Stimulated activated CD4-positive, alpha-beta T cell treated with anti-CD3 and anti-CD28 coated beads, Interleukin-4, amount 100 ng/mL, for 4 hours (primary cell): ENCODE measurements at places on chromosomes 5 and 9.

GRCh38 chr5:143404416-143405062 is 1.1 kb upstream of the NR3C1 start:
- DNase-seq = peak; percentile 70

DNA sequence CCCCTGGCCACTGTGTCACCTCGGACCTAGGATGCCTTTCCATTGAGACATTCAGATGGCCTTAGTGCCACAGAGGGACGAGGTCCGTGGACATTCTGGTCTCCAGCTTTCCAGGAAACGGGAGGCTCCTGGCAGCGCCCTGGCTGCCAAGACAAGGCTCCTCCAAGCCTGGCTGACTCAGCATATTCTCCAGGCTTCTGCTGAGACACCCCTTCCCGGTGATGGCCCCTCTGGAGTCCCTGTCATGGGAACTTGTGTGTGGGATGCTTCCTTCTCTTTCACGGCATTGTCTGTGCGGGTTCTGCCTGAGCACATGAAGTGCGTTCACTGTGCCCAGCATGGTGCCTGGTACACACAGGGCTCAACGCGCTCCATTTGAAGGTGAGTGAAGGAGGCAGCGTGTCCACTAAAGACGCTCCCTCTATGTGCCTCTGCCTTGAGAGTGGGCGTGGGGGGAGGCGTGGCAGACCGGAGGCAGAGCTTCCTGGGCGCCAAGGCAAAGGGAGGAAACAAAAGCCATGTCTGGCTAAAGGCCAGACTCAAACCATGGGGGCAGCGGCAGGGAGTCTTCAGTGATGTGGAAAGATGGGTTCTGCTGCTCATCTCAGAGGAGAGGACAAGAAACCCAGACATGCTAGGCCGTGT is 46.4 kb upstream of the PRRC2B start:
- no peak for DNase-seq

GRCh38 chr9:113511856-113512761 is 48.6 kb downstream of the RGS3 start:
- DNase-seq = peak; percentile 60

DNA sequence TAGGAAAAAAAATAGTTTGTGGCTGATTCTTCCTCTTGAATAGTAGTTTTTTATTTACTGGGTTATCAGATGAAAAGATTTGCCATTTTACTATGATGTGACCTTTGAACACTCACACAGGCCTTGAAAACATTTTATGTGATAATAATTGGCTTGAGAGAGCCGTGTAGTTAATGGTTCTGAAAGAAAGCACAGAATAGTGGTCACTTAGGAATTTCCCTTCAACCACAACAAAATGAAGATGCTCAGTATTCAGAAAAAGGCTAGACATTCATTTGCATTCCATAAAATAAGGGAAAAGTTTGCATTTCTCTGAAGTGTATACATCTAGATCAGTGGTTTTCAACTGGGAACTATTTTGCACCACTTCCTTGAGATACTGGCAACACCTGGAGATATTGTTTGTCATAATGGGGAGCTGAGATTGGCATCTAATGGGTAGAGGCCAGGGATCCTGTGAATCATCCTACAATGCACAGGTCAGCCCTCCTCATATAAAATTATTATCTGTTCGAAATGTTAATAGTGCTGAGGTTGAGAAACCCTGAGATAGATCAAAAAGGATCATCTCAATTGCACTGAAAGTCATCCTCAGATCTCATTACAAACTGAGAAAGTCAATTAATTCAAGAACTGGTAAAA is 446.4 kb upstream of the CCNG1 start:
- DNase-seq = no peak

DNA sequence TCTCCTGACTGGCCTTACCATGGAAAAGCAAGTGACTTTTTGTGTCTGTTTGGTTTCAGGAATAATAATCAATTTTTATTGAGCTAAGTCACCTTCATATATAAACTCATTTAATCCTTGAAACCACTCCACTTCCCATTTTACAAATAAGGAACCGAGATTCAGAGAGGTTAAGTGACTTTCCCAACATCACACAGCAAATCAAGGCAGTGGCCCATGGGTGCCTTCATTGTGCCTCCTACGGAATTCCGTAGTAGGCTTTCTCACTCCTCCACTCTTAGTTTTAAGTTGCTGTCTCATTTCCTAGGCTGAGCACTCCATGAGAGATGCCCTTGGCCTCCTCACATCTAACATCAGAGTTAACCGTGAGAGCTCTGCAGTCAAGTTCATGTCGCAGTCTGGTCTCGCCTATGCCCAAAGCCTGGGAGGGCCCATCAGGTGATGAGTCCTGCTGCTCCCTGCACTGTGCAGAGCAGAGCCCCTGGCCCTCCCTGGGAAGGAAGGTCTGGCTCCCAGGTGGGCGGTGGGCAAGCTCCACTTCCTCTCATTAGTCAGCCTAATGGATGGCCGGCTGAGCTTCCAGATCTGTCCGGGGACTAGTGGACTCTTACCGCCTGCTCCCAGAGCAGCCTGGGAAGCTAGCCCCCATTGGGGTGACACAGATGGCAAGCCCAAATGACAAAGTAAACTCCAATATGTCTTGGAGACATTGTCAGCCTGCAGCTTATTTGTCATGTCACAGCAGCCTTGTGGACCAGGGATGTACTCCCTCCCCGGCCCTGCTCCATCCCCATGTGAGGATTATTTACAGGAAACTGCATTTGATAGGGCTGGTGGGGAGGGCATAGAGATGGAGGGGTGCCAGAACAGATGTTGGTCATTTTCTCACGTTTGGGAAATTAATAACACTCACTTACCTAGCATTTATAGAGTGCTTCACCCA is 123.4 kb downstream of the MVB12B start:
- no peak for DNase-seq

DNA sequence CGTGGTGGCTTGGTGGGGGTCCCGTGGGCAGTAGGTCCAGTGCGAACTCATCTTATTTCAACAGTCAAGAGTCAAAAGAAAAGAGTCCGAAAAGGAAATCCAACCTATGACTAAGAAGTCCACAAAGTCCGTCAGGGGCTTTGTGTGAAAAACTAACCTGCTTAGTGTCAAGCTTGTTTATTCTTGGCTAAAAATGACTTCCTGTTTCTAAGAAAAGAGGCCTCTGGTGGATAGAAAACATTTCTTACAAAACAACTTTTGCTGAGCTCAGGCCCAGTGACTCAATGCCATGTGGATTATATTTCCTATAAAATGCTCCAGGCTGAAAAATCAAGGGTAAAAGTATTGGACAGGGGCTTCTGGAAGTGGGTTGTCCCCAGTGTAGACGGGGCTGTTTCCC is 105.9 kb downstream of the GADD45G start:
- DNase-seq = no peak

DNA sequence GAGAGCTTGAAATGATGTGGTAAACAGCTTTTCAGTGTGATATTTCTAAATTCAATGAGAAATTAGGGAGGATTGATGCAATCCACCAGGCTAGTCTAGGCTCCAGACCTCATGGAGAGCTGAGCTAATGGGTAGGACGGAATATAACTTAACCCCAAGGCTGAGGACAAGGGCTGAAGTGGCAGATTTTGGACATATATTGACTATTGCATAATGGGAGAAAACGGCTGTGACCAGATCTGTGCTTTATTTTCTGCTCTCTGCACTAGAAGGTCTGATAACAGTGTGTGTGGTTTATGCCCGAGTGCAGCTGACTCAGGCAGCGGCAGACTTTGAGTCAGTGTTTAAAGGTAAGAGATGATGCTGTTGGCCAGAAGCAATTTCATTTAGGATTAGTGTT is 70.6 kb downstream of the ACTBL2 start:
- DNase-seq = no peak

- DNase-seq = peak; percentile 3
Observed at GRCh38 chr9:124551472-124552272, 44.5 kb upstream of the NR5A1 start.

GRCh38 chr5:170885809-170886208 is 24.0 kb downstream of the RANBP17 start:
- no peak for DNase-seq

DNA sequence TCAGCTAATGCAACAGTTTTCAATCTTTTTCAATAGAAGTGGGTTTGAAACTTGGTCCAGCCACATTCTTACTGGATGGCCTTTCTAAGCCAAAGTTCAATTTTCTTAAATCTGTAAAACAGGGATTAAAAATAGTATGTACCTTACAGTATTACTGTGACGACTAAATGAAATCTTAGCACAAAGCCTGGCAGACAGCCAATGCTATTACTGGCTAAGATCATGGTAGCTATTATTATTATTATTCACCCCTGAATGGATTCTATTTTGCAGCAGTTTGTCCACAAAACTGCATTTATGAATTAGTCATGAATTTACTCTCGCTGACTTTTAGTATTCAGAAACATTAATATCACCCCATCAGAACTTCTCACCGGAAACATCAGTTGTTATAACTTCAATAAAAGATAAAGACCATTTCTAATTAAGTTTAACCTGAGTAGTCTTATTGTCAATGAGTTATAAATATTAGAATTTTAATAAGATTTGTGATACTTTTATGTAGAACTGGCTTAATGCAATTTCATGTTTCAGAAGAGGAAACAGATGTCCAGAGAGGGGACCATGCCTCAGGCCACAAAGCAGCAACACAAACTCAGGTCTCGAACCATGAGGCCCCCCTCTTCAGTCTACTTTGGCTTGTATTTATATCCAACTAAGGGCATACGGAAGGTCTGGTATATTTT is 468.2 kb downstream of the ARHGEF28 start:
- no peak for DNase-seq

DNA sequence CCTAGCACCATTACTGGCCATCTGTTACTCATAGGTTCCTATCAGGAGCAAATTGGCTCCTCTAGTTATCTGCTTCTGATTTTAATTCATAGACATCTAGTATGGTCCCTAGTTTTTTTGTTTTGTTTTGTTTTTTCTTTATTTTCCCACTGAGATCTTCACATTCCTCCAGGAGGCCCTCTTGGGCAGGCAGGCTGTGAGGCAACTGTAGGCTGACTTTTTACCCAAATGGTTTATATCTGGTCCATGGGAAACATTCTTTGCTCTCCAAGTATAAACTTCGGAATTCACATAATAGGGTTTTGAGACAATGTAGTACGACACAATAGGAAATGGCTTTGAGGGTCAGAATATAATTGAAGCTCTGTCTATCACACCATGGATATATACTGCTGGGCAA is 250.9 kb upstream of the DAB2 start:
- no peak for DNase-seq

DNA sequence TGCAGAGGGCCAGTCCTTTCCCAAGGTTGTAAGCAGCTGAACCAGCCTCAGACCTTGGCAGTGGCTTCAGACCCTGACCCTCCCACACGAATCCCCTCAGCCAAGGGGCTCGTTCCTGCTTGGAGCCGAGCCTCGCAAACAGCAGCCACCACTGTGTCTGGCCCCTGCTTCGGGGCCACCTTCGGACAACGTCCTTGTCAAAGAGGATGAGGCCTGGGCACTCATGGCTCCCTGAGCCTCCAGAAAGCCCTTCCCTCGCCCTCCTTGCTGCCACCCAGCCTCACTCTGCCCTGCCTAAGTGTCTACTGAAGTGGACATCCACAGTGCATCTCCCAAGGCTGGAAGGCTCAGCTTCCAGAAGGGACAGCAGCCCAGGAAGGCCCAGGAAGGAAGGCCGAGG is 161.7 kb downstream of the OLFM1 start:
- no peak for DNase-seq

- no peak for DNase-seq
Observed at GRCh38 chr5:73532195-73532594, 33.2 kb downstream of the ANKRA2 start.

DNA sequence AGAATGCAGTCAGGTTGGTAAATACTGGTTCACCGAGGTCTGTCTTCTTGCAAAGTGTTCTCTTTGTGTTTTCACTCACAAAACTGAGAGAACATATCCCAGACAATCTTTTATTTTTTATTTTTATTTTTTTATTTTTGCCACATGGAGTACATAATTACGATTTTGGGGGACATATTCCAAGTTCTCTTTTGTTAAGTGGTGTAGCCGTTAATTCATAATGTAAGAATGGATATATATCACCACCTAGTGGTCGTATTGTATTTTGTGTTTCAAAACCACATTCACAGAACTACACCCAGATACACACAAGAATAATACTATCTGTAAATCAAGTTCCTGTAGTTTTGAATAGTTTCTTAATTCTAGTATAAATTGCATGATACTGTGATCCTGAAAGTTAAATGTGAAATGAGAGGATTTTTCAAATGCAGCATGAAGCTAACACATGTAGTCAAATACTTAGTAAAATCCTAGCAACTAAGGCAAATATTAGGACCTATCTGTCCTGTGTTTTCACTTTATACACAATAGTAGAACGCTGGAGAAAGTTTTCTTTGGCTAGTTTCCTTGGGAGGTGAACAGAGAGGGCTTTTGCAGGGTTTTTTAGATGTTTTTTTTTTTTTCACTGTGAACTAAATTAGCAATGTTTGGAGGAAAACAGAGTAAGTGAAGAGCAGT is 92.7 kb downstream of the VCAN start:
- DNase-seq = no peak

- DNase-seq = no peak
Observed at GRCh38 chr5:35830587-35830986, 26.1 kb upstream of the IL7R start.

DNA sequence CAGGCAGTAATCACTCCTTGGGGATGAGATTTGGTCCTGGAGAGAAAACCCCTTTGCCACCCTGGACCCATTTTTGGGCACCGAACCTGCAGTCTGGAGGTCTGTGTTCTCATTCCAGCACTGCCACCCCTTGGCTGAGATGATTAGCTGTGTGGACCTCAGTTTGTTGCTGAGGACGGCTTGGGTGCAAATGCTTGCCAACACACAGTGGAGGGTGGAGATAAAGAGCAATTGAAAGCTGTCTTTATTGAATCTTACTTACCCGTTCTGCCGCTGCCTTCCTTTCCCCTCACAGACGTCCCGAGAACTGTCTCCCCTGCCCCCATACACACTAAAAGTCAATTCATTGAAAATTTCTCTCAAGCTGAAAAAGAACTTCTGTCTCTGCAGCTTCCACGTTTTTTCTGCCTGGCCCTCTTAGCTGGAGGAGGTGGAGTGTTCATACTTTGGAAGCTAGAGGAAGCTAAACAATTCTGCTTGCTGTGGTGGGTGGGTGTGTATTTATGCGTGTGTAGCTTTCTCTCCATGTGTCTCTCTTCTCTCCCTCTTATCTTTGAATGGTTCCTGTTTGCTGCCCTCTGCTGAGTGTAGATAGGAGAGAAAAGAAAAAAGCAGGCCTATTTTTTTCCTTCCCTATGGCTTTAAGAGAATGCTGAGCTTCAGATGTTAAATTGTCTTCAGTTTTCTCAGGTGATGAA is 6.6 kb downstream of the GALNT10 start:
- DNase-seq = no peak

- no peak for DNase-seq
Observed at GRCh38 chr5:56211298-56211865, 21.7 kb downstream of the ANKRD55 start.

GRCh38 chr9:94905606-94906005 is 179.1 kb downstream of the AOPEP start:
- no peak for DNase-seq
